NCI-H1105 (cell line): ENCODE measurements at places on chromosomes 13 and 19.

- no peak for DNase-seq
Measured at GRCh38 chr13:105200181-105200580, 1335.3 kb downstream of the EFNB2 start.

GRCh38 chr19:55493645-55494171 is 5.5 kb downstream of the SSC5D start:
- DNase-seq = no peak

GRCh38 chr13:39965309-39965708 is 309.8 kb downstream of the COG6 start:
- no peak for DNase-seq

DNA sequence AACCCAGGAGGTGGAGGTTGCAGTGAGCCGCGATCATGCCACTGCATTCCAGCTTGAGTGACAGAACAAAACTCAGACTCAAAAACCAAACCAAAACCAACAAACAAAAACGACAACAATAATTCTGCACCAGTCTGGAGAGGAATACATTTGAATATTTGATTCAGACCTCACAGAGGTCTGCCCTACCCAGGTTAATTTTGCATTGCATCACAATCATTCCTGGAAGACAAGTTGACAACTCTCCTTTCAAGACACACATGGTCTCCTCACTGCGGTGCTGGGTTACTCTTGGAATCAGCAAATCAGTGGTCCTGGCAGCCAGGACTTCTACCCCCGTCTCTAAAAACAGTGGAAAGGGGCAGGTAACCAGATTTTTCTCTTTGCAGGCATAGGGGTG is 79.9 kb upstream of the TMTC4 start:
- no peak for DNase-seq

GRCh38 chr19:29162694-29163093 is 50.3 kb downstream of the UQCRFS1 start:
- no peak for DNase-seq

DNA sequence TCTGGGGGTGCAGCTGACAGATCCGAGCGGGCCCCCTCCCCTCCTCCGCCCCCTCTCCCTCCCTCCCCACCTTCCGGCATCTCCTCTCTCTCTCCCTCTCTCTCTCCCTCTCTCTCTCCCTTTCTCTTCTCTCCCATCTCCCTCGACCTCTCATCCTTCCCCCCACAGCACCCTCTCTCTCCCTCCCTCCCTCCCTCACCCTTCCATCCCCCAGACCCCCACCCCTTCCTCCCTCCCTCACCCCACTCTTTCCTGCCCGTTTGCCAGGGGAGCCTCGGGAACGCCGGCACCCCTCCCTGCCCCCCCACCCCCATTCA is 666 bp downstream of the CELF5 start:
- no peak for DNase-seq

DNA sequence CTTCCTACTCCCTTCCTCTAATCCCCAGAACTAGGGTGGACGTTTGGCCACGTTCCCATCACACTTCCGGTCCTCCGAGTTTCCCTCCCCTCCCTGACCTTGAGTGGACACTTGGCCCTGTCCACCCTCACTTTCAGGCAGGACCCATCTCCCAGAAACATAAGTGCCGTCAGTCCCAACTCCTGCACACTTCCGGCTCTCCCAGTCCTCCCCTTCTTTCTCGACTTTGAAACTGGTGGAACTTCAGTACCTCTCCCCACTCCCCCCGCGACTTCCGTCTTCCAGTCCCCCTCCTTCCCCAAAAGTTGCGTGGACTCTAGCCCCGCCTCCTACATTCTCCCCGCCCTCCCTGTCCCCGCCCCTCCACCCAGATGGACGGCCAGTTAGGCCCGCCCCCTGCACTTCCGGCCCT is 278 bp upstream of the ZNF274 start:
- DNase-seq = no peak

DNA sequence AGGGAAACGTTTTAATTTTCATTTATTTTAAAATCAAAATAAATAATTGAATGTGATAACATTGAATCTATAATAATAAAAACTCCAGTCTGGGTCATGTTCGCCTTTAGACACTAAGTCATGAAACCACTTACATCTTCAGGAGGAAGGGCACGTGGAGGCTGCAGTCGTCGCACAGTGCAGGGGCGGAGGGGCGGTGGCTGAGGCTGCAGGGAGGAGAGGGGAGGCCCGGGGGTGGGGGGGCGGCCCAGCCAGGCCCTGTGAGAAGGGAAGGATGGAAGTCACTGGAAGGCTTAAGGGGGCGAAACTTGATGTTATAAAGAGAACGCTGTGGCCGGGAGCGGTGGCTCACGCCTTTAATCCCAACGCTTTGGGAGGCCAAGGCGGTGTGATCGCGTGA is 14.9 kb upstream of the LATS2 start:
- no peak for DNase-seq

GRCh38 chr19:50705422-50706019 is 14.1 kb downstream of the SHANK1 start:
- peak; percentile 43 for DNase-seq

DNA sequence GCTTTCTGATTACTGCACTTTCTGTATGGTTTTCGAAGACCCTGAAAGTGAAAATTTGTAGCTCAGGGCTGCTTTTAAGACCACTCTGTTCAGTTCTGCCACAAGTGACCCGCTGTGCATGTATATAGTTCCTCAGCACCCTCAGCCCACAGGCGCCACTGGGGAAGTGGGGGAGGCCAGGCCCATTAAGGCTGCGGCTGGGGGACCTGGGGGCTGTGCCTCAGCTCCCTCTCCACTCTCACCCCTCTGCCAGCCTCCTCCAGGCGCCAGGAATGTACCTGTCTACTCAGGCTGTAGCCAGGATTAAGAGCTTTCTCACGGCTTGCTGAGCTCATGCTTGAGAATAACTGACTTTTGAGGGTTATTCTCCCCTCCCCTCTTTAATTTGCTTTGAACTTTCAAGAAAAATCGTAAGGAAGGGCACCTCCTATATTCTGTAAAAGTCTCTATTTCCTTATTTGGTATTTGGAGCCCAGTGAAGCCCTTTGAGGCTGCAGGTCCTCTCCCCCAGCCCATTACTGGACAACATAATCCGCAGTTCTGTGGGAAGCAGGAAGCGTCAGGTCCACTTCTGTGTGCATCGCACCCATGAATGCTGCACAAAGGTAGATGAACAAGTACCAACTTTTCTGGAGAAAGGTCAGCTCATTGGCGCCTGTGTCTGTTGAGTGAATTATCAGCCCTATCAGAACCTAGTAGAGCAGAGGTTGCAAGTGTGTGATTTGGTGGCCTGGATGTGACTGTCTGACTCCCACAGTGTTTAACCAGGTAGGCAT is 29.6 kb downstream of the GJA3 start:
- DNase-seq = no peak

DNA sequence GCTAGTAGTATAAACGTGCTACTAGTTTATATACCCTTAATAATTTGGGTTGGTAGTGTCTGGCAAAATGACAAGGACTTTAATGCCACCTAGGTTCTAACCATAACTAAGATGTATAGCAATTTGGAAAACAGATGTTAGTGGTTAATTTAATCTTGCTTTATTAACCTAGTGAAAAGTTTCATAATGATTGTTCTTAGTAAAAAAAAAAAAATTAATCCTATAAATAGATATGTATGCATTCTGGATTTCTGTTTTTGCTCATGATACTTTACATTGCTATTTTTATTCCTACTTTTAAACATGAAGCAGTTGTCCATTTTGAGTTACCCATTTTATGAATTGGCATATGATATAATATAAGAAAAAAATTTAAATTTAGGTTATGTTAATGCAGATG is 36.3 kb downstream of the DGKH start:
- DNase-seq = no peak
